ENCODE measurements at places on chromosomes 1 and 21.

- no peak for DNase-seq
These were observed 37.2 kb upstream of the SIM2 start for GRCh38 chr21:36661511-36662309.

GRCh38 chr1:12059722-12060464 is 3.2 kb upstream of the TNFRSF8 start:
- DNase-seq, result no peak

GRCh38 chr1:67754526-67754920 is 69.5 kb downstream of the GADD45A start:
- no peak for DNase-seq

DNA sequence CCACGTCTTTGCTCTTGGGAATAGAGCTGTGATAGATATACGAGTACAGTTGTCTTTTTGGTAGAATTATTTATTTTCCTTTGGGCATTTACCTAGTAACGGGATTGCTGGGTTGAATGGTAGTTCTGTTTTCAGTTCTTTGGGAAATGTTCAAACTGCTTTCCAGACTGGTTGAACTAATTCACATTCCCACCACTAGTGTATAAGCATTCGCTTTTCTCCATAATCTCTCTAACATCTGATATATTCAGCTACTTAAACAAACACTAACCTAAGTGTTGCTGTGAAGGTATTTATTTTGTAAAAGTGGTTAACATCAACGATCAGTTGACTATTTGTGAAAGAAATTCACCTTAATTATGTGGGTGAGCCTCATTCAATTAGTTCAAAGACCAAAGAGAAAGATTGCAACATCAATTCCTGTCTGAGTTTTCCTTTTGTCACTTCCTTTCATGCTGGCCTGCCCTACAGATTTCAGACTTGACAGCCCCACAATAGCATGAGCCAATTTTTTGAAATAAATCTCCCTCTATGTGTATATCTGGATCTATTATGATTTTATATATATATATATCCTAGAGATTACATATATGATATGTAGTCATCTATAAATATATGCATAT is 26.7 kb upstream of the DUSP10 start:
- no peak for DNase-seq

- DNase-seq, result no peak
These were observed 41.4 kb upstream of the IGSF5 start for GRCh38 chr21:39703578-39703977.

GRCh38 chr1:169696273-169697100 is 14.9 kb downstream of the SELL start:
- no peak for DNase-seq

DNA sequence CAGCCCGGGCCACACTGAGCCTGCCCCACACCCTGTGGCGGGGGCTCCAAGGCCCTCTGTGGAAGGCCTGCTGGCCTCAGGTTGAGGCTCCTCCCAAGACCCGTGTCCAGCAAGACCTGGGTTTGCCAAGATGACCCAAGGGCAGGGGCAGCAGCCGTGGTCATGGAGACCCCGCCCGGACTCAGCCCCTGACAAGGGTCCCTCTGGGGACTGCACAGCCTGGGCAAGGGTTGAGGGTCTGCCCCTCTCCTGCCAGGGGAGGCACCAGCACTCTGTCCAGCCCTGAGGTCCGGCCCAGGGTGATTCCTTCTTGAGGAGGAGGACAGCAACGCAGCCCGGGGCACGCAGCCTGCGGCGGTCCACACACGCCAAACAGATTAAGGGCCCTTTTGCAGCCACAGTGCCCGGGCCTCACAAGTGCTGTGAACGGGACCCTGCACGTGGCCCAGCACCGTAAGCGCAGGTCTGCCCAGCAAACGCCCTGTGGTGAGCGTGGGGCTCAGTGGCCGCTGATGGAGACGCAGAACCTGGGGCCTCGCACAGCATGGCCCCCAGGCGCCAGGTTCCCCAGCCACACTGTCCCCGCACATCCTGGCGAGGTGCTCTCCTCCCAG is 3.4 kb downstream of the SPATC1L start:
- DNase-seq, result no peak

- DNase-seq, result no peak
These were observed 15.1 kb downstream of the TRIM11 start for GRCh38 chr1:228391411-228392020.

DNA sequence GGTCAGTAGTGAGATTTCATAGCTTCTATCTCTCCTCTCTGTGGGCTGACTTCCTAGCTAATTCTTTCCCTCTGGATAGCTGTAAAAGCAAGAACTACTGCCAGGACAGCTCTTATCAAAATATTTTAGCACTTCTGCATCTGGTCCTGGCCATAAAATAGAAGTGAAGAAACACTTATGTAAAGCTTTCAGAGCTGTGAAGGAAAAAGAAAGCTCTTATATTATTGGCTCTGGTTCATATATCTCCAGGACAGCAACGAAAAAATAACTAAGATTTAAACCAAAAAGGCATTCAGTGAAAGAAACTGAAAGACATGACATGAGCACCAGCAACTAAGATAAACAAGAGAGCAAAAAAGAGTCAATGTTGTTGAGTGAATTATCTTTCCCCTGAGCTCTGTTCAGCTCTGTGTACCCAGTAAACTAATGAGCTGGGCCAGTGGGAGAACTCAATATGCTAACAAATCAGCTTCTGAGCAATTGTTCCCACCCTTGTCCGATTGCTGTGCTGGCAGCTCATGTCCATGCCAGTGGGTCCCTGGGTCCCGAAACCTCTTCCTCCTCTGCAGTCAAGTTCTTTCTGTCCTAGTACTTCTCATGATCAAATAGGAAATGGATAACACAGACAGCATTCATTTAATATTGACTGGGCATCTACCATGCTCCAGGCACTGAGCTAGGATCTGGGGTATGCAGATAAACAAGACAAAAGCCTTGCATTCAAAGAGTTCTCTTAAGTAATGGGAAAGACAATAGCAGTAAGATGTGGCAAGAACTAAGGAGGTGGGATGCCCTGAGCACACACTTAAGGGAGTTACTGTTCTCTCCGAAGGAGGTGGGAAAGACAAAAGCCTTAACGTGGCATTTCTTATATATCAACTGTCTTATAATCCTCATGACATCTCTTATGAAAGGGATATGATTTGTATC is 45.3 kb upstream of the MAN1A2 start:
- no peak for DNase-seq

- no peak for DNase-seq
These were observed 15.1 kb upstream of the MAB21L3 start for GRCh38 chr1:116096013-116096618.
